Astrocyte (in vitro differentiated cells and primary cell): ENCODE measurements at places on chromosomes 6 and 20. TPM values are rescaled to one million over a fixed set of nuclear protein-coding genes. Genes with fewer than 3 reads are reported as not detected.

DNA sequence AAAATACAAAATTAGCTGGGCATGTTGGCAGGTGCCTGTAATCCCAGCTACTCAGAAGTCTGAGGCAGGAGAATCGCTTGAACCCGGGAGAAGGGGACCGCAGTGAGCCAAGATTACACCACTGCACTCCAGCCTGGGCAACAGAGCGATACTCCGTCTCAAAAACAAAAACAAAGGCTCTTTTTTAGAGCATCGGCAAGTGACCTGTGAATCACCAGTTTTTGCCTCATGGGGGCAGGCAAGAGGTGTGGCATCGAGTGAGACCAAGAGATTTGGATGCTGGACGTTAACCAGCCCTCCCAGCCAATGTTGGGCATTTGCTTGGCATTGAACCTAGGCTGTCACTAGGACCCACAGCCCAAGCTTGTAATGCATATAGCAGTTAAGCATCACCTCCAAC is 14.6 kb upstream of the CDK5RAP1 start:
- H3K4me3 ChIP-seq: no peak overlapping the region
- H3K36me3 ChIP-seq: peaks cover 3% of the 10 kb centered on the region
- no peak for DNase-seq
- H3K27me3 ChIP-seq: no peaks in the 10 kb centered on the region
- H3K4me1 ChIP-seq: no peaks in the 10 kb centered on the region

The SLC26A8 gene
- total RNA-seq: not detected in 2 replicates

DNA sequence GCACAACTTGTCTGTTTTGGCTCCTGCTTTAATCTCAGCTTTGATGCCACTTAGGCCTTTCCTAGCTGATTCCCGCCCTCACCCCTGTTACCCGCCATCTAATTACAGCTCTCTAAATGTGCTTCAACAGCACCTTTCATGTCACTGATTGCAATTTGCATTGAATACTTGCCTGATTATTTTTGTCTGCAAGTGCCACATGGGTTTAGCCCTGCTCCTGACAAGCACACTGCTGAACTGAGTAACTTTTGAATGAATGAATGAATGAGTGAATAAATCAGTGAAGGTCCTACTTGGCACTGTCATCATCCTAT is 591 bp upstream of the DCBLD1 start:
- DNase-seq: no peak
- H3K4me3 ChIP-seq: peak overlapping the region; percentile 93
- peaks cover 18% of the 10 kb centered on the region for H3K4me1 ChIP-seq
- H3K36me3 ChIP-seq: peaks cover 2% of the 10 kb centered on the region
- no peak overlapping the region for H3K27ac ChIP-seq
- H3K27me3 ChIP-seq: no peaks in the 10 kb centered on the region

DNA sequence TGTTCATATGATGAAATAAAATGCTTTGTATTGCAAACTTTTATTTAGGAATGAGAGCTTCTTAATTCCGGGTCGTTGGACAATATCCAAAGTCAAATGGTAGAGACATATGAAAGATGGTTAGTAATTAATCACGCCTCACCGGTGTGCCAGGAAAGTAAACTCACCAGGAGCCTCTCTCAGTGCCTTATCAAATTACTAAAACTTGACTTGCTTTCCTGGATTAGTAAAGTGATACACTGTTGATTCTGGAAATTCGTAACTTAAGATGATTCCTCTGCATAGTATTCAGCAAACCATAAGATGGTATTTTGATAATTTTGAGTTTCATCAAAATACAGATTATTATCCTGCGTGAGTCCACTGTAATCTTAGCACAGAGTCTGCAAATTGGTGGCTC is 115.2 kb downstream of the PAX1 start:
- DNase-seq: no peak
- no peak overlapping the region for H3K4me3 ChIP-seq
- no peak overlapping the region for H3K27ac ChIP-seq
- no peaks in the 10 kb centered on the region for H3K36me3 ChIP-seq
- no peaks in the 10 kb centered on the region for H3K4me1 ChIP-seq

The HLA-E gene
- total RNA-seq: 94.9 and 105 TPM in 2 replicates

GRCh38 chr20:35314816-35315631 is 22.8 kb upstream of the FAM83C start:
- peaks cover 71% of the 10 kb centered on the region for H3K4me1 ChIP-seq
- no peaks in the 10 kb centered on the region for H3K36me3 ChIP-seq
- H3K27me3 ChIP-seq: no peaks in the 10 kb centered on the region
- DNase-seq: peak; percentile 59
- H3K27ac ChIP-seq: peak overlapping the region; percentile 58

GRCh38 chr6:159540152-159540551 is 152.9 kb downstream of the SOD2 start:
- no peak overlapping the region for H3K4me3 ChIP-seq
- DNase-seq: no peak
- H3K4me1 ChIP-seq: no peaks in the 10 kb centered on the region

DNA sequence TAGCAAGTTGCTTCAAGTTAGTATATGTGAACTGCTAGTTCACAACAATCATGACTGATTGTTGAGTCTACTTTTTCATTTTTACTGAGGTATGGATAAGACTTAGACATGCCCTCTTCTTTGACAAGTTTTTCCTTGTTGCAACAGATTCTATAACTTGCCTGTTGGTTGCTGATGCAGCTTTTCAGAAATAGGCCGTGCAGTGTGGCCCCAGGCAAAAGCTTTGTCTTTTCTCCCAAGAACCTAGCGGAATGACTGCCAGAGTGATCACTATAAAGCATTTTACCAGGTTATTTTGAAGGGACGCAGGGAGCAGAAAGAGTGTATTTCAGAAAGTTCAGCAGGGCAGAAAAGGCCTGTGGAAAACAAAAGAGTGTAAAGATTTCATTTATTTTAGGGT is 16.0 kb downstream of the HECA start:
- H3K4me3 ChIP-seq: no peak overlapping the region
- no peak overlapping the region for H3K27ac ChIP-seq
- DNase-seq: no peak
- H3K4me1 ChIP-seq: peaks cover 11% of the 10 kb centered on the region

DNA sequence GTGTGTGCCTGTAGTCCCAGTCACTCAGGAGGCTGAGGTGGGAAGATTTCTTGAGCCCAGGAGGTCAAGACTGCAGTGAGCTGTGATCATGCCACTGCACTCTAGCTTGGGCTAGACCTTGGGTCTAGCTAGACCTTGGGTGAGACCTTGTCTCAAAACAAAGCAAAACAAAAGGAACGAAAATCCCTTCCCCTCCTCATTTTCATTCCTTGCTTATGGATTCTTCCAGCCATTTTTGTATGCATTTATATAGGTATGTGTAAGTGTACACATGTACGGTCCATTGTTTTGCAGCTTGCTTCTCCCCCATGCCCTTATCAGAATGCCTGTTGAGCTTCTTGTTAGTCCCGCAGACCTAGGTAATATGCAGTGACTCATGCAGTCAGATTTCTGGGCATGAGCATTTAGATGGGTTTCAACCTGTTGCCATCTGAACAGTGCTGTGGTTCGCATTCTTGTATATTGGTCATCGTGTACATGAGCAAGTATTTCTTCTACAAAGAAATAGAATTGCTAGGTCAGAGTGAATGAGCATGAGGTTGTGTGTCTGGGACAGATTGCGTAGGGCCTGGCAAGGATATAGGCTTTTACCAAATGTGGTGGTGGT is 73.2 kb downstream of the ATRN start:
- peak overlapping the region; percentile 9 for H3K27ac ChIP-seq
- H3K4me1 ChIP-seq: no peaks in the 10 kb centered on the region
- H3K36me3 ChIP-seq: peaks cover 2% of the 10 kb centered on the region
- DNase-seq: peak; percentile 97
- H3K27me3 ChIP-seq: no peaks in the 10 kb centered on the region

DNA sequence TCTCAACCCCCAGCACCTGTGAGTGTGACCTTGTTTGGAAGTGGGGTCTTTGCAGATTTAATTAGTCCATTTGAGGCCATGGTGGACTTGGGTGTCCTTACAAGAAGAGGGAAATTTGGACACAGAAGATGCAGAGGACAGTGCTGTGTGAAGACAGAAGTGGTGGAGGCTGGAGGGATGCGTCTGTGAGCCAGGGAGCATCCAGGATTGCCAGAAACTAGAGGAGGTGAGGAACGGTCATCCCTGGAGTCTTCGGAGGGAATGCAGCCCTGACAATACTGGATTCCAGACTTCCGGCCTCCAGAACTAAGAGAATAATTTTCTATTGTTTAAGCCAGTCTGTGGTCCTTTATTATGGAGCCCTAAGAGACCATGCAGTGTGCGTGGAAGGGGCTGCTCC is 22.9 kb upstream of the NPBWR2 start:
- no peak for DNase-seq
- no peak overlapping the region for H3K27ac ChIP-seq
- no peaks in the 10 kb centered on the region for H3K36me3 ChIP-seq
- H3K4me1 ChIP-seq: no peaks in the 10 kb centered on the region

DNA sequence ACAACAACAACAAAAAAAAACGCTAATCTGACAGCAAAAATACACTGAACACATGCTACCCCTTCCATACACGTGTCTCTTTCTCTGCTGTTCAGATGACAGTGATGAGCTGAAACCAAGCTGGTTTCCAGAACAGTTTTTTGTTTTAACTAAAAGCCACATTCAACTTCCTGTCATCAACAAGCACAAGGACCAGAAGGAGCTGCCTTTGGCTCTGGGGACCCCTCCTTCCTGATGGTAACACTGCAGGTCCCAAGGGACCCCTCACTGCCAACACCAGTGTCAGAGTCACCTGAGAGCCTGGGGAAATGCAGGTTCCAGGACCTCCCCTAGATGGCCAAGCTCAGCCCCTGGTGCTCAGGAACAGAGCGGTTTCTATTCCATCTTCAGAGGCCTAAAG is 6.0 kb downstream of the CST7 start:
- DNase-seq: no peak
- no peaks in the 10 kb centered on the region for H3K27me3 ChIP-seq
- no peaks in the 10 kb centered on the region for H3K4me1 ChIP-seq
